ENCODE measurements at places on chromosomes 1 and 21.

DNA sequence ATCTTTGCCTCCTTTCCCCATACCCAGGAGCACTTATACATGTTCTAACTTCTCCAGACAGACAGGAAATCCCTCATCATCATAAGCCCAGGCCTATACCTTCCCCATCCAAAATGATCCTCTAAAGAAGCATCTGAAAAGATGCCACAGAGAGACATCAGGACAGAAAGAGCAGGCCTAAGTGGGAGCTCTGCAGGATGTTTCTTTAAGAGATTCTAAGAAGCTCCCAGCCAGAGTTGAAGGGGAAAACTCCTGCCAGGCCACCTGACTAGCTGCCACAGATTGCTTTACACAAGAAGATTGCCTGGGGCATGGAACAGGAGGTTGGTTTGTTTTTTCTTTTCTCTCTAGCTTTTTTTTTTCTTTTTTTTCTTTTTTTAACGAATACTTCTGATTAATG lies 275.8 kb downstream of the VAV3 start:
- no peak for DNase-seq

DNA sequence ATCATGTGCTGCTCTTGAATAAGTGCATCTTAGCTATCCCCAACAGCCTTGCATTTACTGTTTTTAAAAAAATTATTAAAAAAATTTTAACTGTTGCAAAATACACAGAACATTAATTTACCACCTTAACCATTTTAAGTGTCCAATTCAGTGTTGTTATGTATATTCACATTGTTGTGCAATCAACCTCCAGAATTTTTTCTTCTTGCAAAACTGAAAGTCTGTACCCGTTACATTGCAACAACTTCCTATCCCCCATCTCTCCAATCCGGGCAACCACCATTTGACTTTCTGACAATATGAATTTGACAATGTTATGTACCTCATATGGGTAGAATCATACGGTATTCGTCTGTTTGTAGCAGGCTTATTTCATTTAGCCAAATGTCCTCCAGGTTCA lies 83.1 kb downstream of the FMN2 start:
- DNase-seq, result no peak

- DNase-seq, result no peak
These were observed 2.2 kb upstream of the CDK18 start for GRCh38 chr1:205502111-205502810.

DNA sequence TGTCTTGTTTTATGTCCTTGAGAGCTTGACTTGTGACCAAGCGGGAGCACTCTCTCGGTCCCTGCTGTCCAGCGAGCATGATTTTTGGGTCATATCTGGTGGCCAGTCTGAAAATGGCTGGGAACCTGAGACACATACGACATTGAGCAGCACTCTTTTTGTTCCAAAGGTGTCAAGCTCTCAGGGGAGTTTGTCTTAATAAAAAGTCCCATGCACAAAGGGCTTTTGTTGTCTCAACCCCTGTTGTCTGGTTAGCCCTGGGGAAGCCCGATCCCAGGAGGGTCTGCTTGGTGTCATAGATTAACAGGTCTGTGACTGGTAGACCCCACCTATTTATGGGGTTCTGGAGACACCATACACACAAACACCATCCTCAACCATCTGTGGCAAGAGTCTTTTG lies 57.8 kb upstream of the KLHDC7A start:
- no peak for DNase-seq

- no peak for DNase-seq
These were observed 43.4 kb downstream of the ITSN1 start for GRCh38 chr21:33685613-33686197.

- DNase-seq, result no peak
These were observed 44.9 kb downstream of the SEC16B start for GRCh38 chr1:177925006-177925405.

- DNase-seq, result no peak
These were observed 31.6 kb downstream of the PDE9A start for GRCh38 chr21:42685036-42685435.

Measured in urinary bladder (tissue), 4 donors.